ENCODE measurements at places on chromosomes 5 and 9.
A peak's percentile ranks its signal among the peaks of the same experiment; 100 is the strongest.

- no peak for DNase-seq
Observed at GRCh38 chr5:91401175-91401574, 18.1 kb upstream of the ARRDC3 start.

GRCh38 chr5:79513704-79514390, at the start of gene HOMER1:
HOMER1 (minus strand) TSS chr5:79514134; CDS start chr5:79512774, 1,360 bp downstream.
- no peak for DNase-seq

DNA sequence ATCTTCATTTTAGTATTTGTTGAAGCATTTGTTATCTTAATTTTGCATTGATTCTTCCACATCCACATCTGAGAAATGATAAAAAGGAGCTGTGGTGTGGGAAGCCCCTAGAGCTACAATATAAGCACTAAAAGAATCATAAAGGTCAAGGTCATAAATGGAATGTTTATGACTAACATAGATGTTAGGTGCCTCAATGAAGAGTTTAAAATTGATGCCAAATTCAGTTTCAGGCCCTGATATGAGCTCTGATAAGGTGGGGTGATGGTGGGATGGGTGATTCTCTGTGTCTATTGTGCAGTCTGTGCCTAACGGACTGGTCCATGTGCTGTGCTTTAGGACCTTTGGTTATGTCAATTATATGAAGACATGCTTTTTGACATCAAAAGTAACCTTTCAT, 61.2 kb upstream of the CAMK4 start:
- DNase-seq = no peak

DNA sequence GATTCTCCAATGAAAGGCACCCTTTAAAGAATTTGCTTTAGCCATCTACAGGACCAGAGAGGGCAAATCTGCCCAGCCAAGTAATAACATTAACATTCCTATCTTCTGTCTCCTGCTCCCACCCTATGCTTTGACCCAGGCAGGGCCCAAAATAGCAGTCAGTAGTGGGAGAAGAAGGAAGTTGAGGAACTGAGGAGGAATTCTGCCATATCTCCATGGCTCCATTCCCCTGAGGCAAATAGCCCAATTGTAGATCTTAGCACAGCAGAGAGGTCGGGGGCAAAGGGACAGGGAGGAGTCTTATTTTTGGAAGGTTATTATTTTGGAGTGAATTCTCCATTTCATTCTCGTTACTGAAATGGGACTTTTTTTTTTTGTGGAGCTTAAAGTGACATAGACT, 111.1 kb upstream of the IFNK start:
- no peak for DNase-seq

- DNase-seq = no peak
Observed at GRCh38 chr5:61306531-61307131, 25.4 kb upstream of the ZSWIM6 start.

- DNase-seq = no peak
Observed at GRCh38 chr9:120683150-120683549, 31.1 kb downstream of the MEGF9 start.

DNA sequence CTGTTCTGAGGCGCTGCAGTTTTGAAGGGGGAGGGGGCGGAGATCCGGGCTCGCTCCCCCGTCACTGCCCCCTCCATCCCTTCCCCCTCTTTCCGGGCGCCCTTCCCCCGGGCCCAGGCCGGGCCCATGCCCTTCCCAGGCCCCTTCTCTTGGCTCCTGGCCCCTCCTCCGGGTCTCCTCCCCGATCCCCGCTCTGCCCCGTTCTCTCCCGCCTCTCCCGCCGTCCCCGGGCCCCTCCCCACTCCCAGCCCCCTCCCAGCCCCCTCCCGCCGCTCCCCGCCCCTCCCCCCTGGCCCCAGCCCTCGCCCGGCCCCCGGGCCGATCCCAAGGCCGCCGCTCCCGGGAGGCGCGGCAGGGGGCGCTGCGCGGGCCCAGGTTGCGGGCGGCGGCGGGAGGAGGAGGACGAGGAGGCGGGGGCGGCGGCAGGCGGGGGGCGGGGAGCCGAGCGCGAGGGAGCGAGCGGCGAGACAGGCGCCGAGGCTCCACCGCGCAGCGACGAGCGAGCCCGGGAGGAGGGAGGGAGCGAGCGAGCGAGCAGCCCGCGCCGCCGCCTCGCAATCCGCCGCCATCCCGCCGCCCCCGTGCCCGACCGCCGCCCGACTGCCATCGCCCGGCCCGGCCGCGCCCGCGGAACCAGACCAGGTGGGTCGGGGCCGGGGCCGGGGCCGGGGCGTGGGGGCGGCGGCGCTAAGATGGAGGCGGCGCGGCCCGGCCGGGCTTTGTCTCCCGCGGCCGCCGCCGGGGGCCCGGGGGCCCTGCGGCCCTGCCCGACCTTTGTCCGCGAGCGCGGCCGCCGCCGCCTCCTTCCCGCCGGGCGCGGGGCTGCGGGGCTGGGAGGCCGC, at the start of gene PRRC2B:
PRRC2B (plus strand) TSS at position 465 of the 842 bp plus-strand sequence. CDS start 36,059 bp downstream, outside the sequence.
- no peak for DNase-seq

DNA sequence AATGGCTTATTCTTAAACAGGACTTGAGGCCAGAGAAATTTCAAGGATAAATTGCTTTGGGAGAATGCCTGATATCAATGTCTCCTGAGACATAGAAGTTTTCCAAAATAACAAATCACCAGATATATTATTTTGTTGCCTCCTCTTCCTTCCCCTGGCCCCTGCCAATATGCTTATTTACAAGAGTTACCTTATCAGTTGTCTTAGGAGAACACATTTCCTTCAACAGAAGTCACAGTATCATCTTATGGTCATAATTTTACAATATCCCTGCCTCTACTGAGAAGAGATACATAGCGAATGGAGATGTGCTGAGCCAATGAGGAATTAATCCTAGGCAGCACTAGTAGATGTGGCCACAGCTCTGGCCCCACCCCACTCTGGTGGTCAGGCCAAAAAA, 43.1 kb downstream of the TMEM252 start:
- no peak for DNase-seq

GRCh38 chr5:176183321-176184074, 54.7 kb upstream of the SIMC1 start:
- peak; percentile 29 for DNase-seq

DNA sequence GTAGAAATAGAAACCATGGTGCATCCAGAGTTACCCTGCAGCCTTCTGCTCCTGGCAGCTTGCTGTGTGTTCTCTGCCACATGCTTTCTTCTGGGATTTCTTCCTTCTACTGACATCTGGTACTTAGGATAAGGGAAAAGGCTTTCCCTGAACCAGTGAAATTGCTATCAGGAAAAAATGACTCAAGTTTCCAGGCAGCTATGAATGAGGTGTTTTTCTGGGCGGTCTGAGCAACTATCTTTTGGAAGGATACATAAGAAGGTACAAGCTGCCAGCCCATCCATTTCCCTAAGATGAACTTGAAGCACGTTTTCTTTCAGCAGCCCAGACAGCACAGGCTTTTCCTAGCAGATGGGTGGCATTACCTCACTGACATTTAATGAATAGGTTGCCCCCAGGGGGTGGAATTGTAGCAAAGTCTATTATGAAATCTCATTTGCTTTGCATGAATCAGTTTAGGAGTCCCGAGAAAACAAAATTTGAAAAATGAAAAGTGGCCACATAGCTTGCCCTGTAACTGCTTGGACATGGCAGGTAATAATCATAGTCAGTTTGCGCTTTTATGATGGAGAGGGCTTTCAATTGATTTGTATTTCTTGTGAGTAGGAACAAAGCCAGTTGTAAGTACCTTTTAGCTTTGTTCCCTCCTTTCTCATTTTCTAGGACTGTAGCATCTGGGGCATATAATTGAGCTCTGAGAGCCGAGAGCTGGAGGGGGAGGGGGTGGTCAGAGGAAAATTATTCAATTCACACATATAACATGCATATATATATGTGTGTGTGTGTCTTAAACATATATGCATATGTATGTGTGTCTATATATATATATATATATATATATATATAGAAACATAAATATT, 108.5 kb downstream of the C9orf152 start:
- DNase-seq = peak; percentile 5

DNA sequence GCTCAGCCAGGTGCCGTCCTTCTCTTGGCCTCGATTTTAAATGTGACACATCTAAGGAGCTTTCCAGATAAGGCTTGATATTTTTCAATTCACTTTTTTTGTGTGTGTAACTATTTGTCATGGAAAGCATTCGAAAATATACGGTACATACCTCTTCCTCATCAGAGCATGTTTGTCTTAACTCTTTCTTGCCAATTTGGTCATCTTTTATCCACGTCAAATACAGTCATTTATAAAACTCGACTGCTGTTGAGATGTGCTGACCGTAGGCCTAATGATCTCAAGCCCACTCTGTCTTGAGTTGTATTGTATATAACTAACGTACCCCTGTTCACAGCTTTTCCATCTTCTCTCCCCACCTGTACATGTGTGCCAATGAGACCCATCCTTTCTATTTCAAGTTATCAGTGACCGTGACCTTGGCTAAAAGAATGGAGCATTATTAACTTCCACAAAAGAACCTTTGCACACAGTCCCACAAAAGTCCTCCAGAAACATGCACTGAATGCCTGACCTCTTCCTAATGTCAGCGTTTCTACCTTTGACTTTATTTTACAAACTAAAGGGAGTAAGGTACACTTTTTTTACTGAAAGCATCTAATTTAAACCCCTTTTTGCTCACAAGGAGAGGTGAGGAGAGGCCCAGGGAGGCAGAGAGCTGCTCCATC, 61.6 kb downstream of the IPPK start:
- DNase-seq = no peak

DNA sequence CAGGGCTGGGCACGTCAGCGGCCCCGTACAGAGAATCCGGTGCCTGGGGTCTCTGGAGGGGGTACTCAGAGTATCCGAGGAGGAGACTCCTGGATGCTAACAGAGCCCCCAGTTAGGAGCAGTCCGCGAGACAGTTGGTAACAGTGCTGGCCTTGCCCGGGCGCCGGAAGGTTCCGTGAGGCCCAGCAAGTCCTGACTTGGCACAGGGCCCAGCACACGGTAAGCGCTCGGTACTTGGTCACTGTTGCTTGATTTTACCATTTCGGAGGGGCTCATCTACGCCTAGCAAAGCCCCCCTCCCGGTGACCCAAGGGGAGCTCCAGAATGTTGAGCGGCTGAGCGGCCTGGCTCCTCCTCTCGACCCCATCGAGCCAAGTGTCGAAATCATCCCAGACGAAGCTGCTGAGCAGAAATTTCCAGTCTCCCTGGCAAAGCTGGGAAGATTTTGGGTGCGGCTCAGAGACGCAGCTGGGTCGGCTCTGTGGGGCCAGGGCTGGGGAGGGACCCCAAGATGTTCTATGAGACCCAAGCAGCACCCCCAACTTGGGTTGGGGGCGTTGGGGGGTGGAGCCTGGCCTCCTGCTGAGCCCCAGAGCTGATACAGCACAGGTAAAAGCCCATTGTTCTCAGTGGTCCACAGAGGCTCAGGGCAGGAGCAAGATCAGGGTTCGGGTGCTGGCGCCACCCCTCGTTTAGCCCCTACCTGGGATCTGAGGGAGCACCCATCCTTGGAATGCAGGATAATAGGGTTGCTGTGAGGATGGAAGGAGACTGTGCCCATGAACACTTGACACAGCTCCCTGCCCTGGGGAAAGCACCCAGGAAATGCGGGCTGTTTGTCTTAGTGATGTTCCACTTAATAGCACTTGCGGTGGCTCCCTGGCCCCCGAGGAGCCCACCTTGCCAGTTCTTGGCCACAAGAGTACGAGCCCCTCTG, 137.2 kb downstream of the C9orf50 start:
- no peak for DNase-seq

DNA sequence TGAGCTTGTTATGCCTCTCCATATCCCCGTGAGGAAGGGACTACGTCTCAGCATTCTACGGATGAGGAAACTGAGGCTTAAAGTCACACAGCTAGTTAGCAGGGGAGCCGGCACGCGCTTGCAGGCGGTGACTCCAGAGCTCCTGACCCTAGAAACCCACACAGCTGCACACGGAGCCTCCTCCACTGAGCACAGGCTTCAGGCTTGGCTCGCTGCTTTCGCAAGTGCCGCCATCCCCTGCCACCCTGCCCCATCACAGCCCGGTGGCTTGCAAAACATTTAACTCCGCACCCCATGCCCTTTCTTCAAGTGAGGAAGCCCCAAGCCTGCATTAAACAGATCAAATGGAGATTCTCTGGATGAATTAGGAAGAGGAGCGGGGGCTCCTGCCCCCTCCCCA, 138.3 kb downstream of the HSD17B3 start:
- no peak for DNase-seq

DNA sequence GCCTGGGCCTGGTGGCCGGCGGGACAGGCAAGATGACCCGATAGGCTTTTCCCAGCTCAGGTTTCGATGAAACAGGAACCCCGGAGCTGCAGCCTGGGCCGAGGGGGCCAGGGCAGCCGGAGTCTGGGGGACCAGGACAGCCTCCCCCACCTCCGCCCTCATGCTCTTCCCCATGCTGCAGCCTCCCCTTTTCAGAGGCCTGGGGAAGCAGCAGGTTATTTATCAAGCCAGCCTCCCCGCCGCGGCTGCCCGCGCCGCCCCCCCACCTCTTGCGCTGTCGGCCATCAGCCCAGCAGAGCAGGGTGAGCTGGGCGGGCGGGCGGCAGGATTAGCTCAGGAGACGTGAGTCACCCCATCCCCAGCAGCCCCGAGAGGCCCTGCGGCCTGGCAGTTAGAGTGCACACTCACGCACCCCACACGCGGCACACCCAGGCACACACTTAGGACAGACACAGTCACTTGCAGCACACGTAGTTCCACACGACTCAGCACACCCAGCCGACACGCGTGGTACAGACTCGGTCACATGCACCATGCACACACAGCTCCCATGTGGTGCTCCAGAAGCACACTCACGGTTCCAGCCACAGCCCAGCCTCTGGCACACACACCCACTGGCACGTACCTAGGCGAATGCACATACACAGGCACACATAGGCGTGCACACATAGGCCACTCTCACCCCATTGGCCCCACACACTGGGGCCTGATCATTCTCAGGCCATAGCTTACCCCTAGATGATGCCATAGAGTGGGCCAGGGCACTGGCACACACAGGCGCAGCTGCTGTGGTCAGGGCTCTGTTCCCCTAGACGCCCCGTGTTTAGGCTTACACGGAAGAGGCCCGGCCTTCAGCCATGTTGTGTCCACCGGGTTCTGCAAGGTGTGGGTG, 13.0 kb downstream of the CXXC5 start:
- DNase-seq = no peak

- DNase-seq = no peak
Observed at GRCh38 chr5:94674490-94675382, 56.3 kb downstream of the SLF1 start.

GRCh38 chr5:111680737-111681413, 76.1 kb downstream of the NREP start:
- no peak for DNase-seq

GRCh38 chr5:79834754-79835714, 145.4 kb downstream of the CMYA5 start:
- no peak for DNase-seq

DNA sequence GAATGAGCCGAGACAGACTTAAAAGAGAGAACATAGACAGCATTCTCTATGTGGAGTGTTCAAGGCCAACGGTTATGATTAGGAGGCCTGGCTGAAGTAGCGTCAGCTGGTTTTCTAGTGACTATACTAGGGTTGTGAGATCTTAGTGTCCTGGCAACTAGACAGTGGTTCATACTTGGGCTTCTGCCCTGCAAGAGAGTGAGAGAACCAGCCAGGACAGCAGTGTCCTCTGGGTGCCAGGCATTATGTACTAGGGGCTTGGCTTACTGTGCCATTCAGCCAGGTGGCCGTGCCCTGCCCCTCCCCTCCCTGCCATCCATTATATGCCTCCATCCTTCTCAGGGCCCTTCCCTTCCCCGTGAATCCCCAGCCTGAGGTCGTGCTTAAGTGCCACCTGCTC, 56.8 kb downstream of the TRIO start:
- no peak for DNase-seq

GRCh38 chr5:170368586-170368985, 20.6 kb downstream of the KCNMB1 start:
- no peak for DNase-seq

Data from NCI-H2081 treated with DMSO at 0.1 percent for 48 hours (cell line).